ENCODE measurements at places on chromosomes 4 and X.

GRCh38 chrX:123271902-123272301 lies 87.8 kb downstream of the GRIA3 start:
- DNase-seq: no peak

- DNase-seq: no peak
Observed at GRCh38 chr4:99088023-99088449, 552 bp downstream of the ADH5 start.

DNA sequence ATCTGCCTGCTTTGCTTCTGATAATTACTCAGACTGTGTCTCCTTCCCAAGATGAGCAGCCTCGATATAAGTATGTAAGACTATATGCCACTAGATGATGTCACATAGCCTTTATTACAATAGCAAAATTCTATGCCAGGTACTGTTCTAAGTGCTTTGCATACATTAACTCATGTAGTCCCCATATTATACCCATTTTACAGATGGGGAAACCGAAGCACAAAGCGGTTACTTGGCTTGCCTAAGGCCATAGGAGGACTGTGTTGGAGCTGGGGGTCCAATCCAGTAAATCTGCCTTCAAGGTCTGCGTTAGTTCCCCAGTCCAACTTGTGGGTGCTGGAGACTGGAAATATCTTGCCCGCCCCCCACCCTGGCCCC lies 826 bp upstream of the SCML1 start:
- DNase-seq: no peak

DNA sequence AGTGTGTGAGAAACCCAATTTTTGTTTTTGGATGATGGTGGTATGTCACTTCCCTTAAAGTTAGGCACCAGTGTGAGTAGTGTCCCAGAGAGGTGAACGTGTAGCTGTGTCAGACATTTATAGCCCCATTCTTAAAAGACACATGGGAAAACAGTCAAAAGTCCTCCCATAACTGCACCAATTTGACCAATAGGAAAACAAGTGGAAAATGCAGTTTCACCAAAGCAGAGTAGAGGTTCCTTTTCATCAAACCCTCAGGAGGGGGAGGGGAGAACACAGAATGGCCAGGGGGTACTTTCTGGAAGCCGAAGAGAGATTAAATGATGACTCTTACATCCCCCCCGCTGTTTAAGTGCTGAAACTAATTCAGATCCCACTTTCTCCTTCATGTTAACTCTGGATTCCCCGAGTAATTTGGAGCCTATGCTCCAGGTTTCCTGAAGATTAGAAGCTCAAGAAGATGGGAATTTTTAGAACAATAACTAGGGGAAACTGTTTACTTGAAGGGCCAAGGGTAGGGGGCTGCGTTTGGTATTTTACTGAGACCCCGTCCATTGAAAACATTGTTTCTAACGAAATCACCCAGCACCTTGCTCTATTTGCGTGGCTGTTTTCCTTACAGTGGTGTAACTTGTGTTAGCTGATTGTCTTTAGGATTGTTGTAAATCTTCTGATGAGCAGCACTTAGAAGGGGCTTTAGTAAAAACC lies 2.1 kb upstream of the LEF1 start:
- DNase-seq: no peak

DNA sequence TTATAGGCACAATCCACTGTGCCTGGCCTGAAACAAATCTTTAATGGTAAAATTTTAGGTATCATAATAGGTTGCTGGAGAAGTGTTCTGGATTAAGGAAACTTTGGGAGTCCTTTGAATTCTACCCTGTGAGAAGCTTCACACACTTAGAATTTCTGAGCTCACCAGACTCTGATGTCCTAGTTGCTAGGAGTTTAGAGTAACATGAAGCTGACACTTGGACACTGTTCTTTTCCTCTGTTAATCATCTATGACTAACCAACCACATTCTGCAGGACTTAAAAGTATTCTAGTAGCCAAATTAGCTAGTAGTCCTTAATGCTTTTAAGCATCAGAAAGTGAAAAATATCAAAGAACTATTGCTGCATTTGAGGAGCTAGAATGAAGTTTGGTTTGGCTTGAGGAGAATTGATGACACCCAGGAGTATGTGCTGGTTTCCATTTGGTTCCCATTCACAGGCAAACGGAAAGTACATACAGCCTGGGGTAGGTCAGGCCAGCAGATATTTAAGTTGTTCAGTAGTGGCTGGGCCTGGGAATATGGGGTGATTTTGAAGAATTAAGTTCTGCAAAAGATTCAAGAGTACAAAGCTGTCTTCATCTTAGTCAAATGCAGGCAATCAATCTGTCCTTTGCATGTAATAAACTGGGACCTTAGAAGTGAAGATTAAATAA lies 38.8 kb upstream of the IGFBP7 start:
- DNase-seq: no peak

DNA sequence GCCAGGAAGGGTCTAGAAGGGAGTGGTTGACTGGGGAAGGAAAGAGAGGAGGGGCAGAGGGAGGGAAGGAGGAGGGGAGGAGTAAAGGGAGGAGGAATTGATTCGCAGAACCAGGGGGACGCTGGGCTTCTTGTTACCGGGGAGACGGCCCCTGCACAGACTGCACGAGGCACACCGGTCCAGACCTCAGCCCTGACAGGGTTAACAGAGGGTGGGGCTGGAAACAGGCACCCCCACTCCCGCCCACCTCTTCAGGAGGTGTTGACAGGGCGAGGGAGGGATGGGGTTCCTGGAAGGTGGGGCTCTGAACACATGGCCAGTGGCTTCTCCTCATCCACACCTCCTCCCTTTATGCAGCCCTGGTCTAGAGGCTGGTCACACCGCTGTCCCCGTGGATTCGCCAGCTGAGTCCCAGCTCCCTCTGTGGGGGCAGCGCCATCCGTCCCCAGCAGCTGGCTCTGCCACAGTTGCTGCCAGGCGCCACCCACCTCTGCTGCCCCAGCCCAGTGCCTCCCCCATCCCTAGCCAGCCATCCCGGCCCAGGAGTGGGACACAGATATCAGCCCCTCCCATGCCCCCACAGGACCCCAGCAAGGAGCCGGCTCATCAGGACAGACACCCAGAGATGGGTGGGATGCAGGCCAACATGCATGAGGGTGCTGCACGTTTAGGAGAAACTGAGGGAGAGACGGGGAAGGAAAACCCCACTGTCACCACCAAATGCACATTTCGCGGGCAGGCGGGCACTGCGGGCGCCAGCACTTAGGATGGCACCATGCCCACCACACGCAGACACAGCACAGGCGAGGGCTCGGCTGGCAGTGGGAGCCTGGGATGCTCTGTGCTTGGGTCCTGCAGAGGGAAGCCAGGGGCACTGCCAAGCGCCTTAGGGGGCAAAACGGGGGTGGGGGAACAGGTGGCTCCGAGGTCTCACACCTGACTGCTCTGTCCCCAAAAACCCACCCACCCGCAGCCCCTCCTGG lies 87.6 kb downstream of the ABLIM2 start:
- no peak for DNase-seq

DNA sequence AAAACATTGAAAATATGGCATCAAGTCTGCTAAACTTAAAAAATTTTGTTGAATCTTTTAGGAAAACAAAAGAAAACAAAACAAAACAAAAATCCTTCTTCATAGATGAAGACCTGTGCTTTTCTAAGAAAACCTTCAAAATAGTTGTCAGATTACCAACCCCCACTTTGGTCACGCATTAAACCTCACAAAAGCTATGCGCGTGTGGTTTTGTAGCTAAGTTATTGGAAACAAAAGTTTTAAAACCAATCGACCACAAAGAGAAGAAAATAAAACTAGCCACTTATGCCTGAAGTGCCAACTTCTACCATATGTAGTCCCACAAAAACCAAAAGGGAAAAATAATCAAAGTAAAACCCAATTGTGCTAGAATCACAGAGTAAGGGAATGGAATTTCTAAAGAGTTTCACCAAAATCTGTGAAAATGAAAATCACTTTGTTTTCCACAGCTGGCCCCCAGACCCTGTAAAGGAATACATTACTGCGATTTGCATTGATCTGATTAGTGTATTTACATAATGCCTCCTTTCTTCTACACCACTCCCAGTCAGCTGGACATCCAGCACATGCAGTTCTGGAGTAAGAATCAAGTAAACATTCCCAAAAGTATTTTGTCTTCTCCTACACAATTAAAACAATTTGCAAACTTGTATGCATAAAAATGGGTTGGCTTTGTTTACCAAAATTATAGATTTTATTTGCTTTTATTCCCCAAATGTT lies 330.1 kb upstream of the DKK2 start:
- DNase-seq: no peak

- DNase-seq: no peak
Observed at GRCh38 chr4:77146186-77147078, 10.6 kb upstream of the CCNG2 start.

GRCh38 chr4:87235020-87235671 lies 14.7 kb upstream of the KLHL8 start:
- DNase-seq: no peak

- DNase-seq: no peak
Observed at GRCh38 chrX:136766785-136767103, 14.0 kb downstream of the ARHGEF6 start.

- no peak for DNase-seq
Observed at GRCh38 chr4:139511320-139511719, 44.7 kb downstream of the SETD7 start.

DNA sequence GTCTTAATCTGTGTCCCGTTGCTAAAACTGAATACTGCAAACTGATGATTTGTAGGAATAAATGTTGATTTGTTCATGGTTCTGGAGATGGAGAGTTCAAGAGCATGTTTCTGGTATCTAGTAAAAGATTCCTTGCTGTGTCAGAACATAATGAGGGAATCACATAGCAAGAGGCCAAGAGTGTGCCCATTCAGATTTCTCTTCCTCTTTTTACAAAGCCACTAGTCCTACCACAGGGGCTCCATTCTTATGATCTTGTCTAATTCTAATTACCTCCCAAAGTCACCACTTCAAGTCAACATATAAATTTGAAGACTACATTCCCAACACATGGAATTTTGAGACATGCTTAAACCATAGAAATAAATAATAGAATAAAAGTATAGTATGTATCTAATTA lies 608.8 kb upstream of the EPHA5 start:
- no peak for DNase-seq

DNA sequence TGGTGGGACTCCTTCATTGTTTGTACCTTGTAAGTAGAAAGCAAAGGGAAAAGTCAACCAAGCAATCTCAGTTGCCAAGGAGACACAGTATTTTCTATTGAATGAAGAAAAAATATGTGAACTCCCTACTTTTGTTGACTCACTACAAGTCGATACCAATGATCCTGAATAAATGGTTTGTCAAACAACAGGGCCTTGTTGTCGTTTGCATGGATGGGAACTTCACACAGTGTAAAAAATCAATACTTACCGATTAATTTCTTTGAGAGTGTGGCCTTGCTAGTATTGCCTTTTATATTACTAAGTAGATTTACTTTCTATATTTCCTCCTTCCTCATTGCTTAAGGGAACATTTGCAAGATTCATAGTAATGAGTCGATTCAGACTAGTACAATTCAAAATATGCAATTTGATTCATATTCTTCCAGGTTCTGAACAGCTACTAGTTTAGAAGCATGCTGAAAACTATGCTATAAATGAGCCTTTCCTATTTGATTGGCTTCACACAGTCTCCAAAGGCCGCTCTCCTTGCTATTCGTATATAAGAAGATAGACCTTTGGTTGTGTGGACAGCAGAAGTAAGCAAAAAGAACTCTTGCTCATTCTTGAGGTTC lies 108.0 kb downstream of the ZNF330 start:
- no peak for DNase-seq

DNA sequence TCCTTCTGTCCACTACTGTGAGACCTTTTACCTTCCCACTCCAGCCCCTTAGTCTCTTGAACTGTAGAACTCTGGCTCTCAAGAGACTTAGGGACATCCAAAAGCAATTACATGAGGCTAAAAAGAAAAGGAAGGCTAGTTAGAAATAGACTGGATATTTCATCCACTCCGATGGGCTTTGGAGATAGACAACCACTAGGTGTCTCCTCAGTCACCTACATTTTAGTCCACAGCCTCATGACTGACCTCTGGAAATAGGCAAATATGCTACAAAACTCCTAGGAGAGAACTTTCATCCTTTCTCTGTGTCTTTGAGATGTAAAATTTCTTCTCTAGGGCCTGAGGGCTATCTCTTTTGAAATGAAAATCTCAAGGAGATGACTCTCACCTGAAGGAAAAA lies 45.1 kb upstream of the LAMP2 start:
- DNase-seq: no peak

DNA sequence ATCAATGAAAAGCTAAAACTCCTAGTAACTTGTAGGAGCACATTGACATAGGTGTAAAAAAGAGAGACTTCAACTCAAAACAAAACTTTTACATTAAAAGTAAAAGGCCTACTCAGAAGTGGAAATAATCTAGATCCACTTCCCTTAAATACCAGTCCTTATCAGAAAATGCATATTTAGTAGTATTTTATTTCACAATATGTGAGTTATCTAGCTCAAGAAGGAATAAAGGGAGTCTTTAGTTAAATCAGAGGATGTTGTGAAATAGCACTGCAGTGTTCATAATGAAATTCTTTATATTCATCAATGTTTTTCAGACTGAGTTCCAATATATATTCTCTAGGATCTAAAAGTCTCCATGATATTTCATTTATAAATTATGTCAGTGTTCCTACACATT lies 715.0 kb downstream of the GRID2 start:
- no peak for DNase-seq

DNA sequence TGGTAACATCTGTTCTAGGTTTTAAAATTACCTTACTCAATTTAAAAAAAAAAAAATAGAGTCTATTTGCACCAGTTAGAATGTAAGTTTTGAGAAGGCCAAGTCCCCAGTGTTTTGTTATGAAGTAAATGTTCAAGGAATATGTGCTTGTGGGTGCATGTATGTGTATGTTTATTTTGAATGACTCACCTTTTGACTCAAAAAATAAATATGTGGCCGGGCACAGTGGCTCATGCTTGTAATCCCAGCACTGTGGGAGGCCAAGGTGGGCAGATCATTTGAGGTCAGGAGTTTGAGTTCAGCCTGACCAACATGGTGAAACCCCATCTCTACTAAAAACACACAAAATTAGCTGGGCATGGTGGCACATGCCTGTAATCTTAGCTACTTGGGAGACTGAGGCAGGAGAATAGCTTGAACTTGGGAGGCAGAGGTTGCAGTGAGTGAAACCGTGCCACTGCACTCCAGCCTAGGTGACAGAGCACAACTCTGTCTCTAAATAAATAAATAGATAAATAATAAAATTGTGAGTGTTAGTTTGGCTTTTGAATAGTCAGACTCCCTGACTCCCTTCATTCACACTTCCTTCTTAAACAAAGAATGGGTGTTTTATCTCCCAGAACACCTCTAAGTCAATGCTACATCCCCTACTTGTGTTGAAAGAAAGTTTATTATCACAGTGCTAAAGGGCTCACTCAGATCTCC lies 511.3 kb upstream of the PCDH7 start:
- no peak for DNase-seq

GRCh38 chr4:37844204-37844603 lies 17.7 kb downstream of the PGM2 start:
- no peak for DNase-seq

DNA sequence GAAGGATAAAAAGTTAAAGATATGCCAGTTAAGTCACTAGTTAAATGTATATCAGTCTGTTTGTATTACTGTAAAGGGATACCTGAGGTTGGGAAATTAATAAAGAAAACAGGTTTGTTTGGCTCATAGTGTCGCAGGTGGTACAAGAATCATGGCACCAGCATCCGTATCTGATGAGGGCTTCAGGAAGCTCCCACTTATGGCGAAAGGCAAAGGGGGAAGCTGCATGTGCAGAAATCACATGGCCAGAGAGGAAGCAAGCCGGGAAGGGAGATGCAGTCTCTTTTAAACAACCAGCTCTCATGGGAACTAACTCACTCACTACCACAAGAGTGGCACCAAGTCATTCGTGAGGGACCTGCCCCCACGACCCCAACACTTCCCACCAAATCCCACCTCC lies 91.9 kb upstream of the SH3RF1 start:
- DNase-seq: no peak

All from SHP77 (cell line).